Nasal cavity respiratory epithelium epithelial cell of viscerocranial mucosa (primary cell): ENCODE measurements at places on chromosomes 7 and 10. TPM values are rescaled to one million over a fixed set of nuclear protein-coding genes. Genes with fewer than 3 reads are reported as not detected.

The CTAGE4 gene
- total RNA-seq = 0.14 and 2.1 TPM in 2 replicates

The FZD1 gene
- total RNA-seq = 2.4 and 7.2 TPM in 2 replicates

The MYH16 gene
- under 0.01 and 0.36 TPM in 2 replicates for total RNA-seq

The ZNF503 gene
- 2.4 and 11.7 TPM in 2 replicates for total RNA-seq

The UCN3 gene
- total RNA-seq = not detected in 2 replicates

The MRLN gene
- not detected in 2 replicates for total RNA-seq

The PILRA gene
- total RNA-seq = under 0.01 and 0.14 TPM in 2 replicates

The DNAH11 gene
- total RNA-seq = 0.34 and 7.3 TPM in 2 replicates

The C10orf143 gene
- 0.34 and 0.78 TPM in 2 replicates for total RNA-seq

The PNLIPRP2 gene
- total RNA-seq = not detected in 2 replicates

The ARPC1A gene
- total RNA-seq = 141 and 239 TPM in 2 replicates

The GRM8 gene
- total RNA-seq = not detected in 2 replicates

The NUTM2A gene
- total RNA-seq = 0.68 and 0.71 TPM in 2 replicates

The VGF gene
- total RNA-seq = under 0.01 and 0.34 TPM in 2 replicates

The FAM25C gene
- 13.7 TPM in 1 of 2 replicates, not detected in the other for total RNA-seq
